Activated T-cell treated with anti-CD3 and anti-CD28 coated beads, Interleukin-2, amount 50 U/mL, for 72 hours (primary cell): ENCODE measurements at places on chromosomes 4 and X. TPM values are rescaled to one million over a fixed set of nuclear protein-coding genes. Genes with fewer than 3 reads are reported as not detected.

- H3K4me1 ChIP-seq: no peaks in the 10 kb centered on the region
- no peak overlapping the region for H3K27ac ChIP-seq
- peaks cover 26% of the 10 kb centered on the region for H3K27me3 ChIP-seq
- H3K36me3 ChIP-seq: no peaks in the 10 kb centered on the region
These were observed 47.5 kb downstream of the SPATA18 start for GRCh38 chr4:52098618-52099017.

- H3K27me3 ChIP-seq: peaks cover 42% of the 10 kb centered on the region
- H3K36me3 ChIP-seq: peaks cover 22% of the 10 kb centered on the region
- H3K4me1 ChIP-seq: peaks cover 70% of the 10 kb centered on the region
- DNase-seq: peak; percentile 88
These were observed at the start of gene RAB9A for GRCh38 chrX:13688958-13689740. TSS of gene RAB9A (plus strand) at chrX:13689128. CDS start at chrX:13708747, 19,619 bp downstream.

GRCh38 chr4:14771504-14772175, 230.6 kb upstream of the CPEB2 start:
- H3K4me1 ChIP-seq: peaks cover 23% of the 10 kb centered on the region
- H3K27ac ChIP-seq: peak overlapping the region; percentile 62
- H3K4me3 ChIP-seq: no peak overlapping the region
- H3K36me3 ChIP-seq: no peaks in the 10 kb centered on the region
- no peak for DNase-seq

DNA sequence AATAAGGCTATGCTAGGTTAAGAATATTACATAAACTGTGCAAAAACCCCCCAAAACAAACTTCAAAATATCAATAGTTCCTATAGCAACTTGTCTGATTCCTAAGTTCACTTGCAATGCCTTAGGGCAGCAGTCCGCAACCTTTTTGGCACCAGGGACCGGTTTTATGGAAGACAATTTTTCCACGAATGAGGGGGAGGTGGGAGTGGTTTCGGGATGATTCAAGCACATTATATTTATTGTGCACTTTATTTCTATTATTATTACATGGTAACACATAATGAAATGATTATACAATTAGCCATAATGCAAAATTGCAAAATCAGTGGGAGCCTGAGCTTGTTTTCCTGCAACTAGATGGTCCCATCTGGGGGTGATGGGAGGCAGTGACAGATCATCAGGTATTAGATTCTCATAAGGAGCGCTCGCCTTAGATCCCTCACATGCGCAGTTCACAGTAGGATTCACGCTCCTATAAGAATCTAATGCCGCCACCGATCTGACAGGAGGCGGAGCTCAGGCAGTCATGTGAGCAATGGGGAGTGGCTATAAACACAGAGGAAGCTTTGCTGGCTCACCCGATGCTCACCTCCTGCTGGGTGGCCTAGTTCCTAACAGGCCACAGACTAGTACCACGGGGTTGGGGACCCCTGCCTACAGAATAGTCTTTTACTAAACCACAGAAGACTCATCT, 39.7 kb downstream of the ACOX3 start:
- no peaks in the 10 kb centered on the region for H3K4me1 ChIP-seq
- H3K36me3 ChIP-seq: no peaks in the 10 kb centered on the region
- H3K27me3 ChIP-seq: no peaks in the 10 kb centered on the region

DNA sequence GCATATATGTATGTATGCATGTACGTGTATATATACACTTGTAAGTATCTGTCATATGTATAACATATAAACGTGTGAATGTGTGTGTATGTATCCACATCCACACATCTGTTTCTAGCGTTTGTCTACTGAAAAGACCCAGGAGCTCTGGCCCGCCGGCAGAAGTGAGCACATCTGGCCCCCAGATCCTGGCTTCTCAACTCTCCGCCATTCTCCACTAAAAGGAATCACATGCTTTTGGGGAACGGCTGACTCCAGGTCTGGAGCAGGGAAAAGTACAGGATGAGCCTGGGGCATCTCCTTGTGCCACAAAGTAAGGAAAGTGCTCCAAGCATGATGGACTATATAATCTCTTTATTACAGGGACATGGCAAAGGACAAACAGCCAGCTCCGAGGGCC, 143.7 kb downstream of the AFAP1 start:
- H3K36me3 ChIP-seq: peaks cover 13% of the 10 kb centered on the region
- no peak overlapping the region for H3K27ac ChIP-seq
- no peaks in the 10 kb centered on the region for H3K4me1 ChIP-seq
- H3K4me3 ChIP-seq: no peak overlapping the region
- no peak for DNase-seq

GRCh38 chrX:19578956-19579355, 63.6 kb upstream of the MAP3K15 start:
- H3K27me3 ChIP-seq: peaks cover 6% of the 10 kb centered on the region
- peaks cover 6% of the 10 kb centered on the region for H3K36me3 ChIP-seq
- no peak for DNase-seq

DNA sequence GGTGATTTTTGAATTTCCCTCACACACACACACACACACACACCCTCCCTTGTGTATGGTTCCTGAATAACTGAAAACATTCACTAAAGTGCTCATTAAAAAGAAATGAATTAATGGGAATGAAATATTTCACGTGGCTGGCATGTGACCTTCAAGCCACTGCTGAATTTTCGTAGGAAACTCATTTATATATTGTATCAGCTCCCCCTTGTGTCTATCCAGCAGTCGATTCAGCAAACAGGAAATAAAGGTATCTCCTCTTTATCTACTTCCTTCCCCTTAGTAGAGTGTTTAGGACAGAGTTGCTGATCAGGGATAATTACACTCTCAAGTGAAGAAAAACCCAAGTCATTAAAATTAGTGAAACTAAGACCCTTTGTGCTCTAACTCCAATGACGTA, 912.6 kb upstream of the LCORL start:
- DNase-seq: no peak
- H3K27me3 ChIP-seq: no peaks in the 10 kb centered on the region
- H3K27ac ChIP-seq: no peak overlapping the region
- no peak overlapping the region for H3K4me3 ChIP-seq

DNA sequence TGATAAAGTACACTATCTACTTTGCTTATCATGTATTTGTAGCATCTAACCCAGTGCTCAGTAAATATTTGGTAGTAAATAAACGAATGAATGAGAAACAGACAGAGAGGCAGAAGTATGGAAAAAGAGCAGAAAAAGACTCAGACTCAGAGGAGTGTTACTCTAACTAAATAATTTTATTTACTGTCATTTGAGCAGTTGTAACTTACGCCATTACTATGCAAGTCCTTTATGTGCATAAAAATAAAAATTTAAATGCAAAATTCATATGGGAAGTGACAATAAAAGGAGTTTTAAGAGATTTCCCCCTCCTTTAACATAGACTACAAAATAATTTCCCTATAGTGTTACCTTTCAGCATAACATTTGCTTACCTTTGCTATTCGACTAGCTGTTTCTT, 49.5 kb downstream of the ZAR1 start:
- no peak overlapping the region for H3K27ac ChIP-seq
- peaks cover 8% of the 10 kb centered on the region for H3K36me3 ChIP-seq
- no peak overlapping the region for H3K4me3 ChIP-seq
- no peak for DNase-seq
- H3K4me1 ChIP-seq: no peaks in the 10 kb centered on the region

DNA sequence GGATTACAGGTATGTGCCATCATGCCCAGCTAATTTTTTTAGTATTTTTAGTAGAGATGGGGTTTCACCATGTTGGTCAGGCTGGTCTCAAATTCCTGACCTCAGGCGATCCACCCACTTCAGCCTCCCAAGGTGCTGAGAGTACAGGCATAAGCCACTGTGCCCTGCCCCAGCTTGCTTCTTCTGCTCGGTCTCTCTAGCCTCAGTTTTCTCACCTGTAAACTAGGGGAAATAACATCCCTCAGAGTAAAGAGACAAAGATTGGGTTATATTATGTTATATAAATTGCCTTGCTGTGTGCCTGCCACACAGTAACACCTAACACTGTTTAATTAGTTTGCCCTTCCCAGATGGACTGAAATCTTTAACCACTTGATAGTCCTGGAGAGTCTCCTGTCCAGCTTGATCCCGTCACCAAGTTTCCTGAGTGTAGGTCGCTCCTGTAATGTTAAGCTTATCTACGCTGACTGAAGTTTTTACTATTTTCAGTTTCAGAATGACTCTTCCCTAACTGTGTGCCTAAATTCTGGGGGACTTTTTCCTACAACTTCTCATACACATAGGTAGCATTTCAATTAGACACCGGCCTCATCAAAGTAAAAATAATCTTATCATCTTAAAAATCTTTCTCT, 412.7 kb upstream of the TENM3 start:
- no peaks in the 10 kb centered on the region for H3K36me3 ChIP-seq
- no peak overlapping the region for H3K4me3 ChIP-seq
- H3K27ac ChIP-seq: no peak overlapping the region
- H3K27me3 ChIP-seq: no peaks in the 10 kb centered on the region
- H3K4me1 ChIP-seq: no peaks in the 10 kb centered on the region

- no peak overlapping the region for H3K27ac ChIP-seq
- no peaks in the 10 kb centered on the region for H3K36me3 ChIP-seq
- peaks cover 18% of the 10 kb centered on the region for H3K4me1 ChIP-seq
These were observed 1.2 kb downstream of the TLL1 start for GRCh38 chr4:165874072-165874790.

- H3K27ac ChIP-seq: no peak overlapping the region
- DNase-seq: no peak
- no peaks in the 10 kb centered on the region for H3K4me1 ChIP-seq
- H3K36me3 ChIP-seq: no peaks in the 10 kb centered on the region
These were observed 171.2 kb upstream of the GPC4 start for GRCh38 chrX:133586443-133586842.

- no peak for DNase-seq
- H3K4me3 ChIP-seq: no peak overlapping the region
- no peaks in the 10 kb centered on the region for H3K4me1 ChIP-seq
These were observed 148.7 kb downstream of the FGF16 start for GRCh38 chrX:77595848-77596247.

- no peak for DNase-seq
- no peak overlapping the region for H3K27ac ChIP-seq
- H3K4me3 ChIP-seq: no peak overlapping the region
- H3K27me3 ChIP-seq: peaks cover 72% of the 10 kb centered on the region
These were observed 1.8 kb downstream of the RNF128 start for GRCh38 chrX:106728337-106728736.

- DNase-seq: no peak
- peaks cover 6% of the 10 kb centered on the region for H3K27me3 ChIP-seq
These were observed 308.2 kb upstream of the EMCN start for GRCh38 chr4:100826067-100826466.

- no peaks in the 10 kb centered on the region for H3K36me3 ChIP-seq
- no peak overlapping the region for H3K4me3 ChIP-seq
- H3K27ac ChIP-seq: no peak overlapping the region
- no peaks in the 10 kb centered on the region for H3K4me1 ChIP-seq
These were observed 47.0 kb downstream of the FAT1 start for GRCh38 chr4:186676531-186677161.

DNA sequence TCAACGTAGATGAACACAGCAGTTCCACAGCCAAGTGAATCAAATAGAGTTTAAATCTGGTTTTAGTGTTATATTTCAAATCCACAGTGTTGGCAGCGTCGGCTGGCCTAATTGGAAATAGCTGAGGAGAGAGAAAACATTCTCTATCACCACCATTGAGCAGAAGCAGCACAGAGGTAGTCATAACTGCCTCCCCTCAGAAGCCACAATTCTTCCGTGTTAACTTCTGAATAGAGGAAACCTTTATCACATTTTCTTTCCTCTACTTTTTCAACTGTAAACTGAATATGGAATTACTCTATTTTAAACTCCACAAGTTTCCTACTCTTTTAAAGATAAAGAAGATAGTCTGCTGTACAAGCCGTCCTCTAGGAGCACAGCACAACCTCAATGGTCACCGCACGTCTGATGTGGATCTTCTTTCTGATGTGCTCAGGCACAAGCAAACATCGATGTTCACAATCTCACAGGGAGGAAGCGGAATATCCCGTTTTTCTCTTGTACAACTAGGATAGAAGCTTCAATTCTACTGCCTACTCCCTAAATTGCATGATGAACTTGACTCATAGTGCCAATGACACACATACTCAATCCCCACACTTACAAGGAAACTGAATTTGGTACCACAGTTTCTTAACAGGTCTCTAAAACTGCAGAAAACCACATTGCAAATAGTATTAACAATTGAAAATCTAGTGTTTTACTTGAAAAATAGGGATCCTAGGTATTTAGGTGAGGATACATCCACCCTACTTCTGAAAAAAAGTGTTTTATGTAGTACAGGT, 217.8 kb upstream of the ETNPPL start:
- H3K27ac ChIP-seq: no peak overlapping the region
- DNase-seq: peak; percentile 12
- H3K4me3 ChIP-seq: peak overlapping the region; percentile 35
- H3K4me1 ChIP-seq: peaks cover 18% of the 10 kb centered on the region
- H3K36me3 ChIP-seq: no peaks in the 10 kb centered on the region

DNA sequence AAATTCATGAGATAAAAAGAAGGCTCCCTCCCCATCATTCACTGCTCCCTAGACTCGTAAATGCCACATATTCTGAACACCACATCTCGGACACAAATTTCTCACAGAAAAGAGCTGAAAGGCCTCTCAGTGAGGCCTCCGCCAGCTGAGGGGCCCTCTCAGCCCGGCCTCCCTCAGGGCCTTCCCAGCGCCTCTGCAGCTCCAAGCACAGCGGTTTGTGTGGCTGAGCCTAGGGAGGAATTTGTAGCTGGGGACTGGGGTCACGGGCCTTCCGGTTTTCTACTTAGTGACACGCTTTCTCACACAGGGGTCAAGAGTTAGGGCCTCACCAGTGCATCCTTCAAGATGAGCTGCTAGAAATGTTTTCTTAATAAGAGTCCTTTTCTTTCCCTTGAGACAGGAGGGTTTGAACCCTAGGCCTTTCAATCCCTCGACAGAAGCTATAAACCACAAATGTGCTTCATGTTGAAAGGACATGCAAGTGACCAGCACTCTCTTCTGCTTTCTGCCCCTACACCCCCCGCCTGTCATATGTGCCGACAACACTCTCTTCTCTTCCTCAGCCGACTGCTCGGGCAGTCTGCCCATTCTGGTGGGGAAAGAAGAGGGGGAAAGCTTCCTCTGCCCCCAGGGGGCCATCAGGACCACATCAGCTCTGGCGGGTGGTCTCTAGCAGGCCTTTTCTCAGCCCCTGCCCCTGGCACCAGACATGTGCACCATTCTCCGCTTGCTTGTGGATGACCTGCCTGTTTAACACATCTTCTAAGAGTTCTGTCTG, 104.9 kb downstream of the CHIC2 start:
- H3K36me3 ChIP-seq: no peaks in the 10 kb centered on the region
- no peaks in the 10 kb centered on the region for H3K4me1 ChIP-seq
- no peak for DNase-seq
- no peak overlapping the region for H3K4me3 ChIP-seq
- no peaks in the 10 kb centered on the region for H3K27me3 ChIP-seq
- no peak overlapping the region for H3K27ac ChIP-seq

Gene S100P
- 84.6 TPM for total RNA-seq

Gene GRK4
- 5.5 TPM for total RNA-seq

Gene HPRT1
- 58.5 TPM for total RNA-seq

Gene FRG2
- total RNA-seq: not detected

Gene NPY5R
- not detected for total RNA-seq

Gene STS
- 1.0 TPM for total RNA-seq

Gene DSPP
- total RNA-seq: not detected

Gene TLR1
- 1.9 TPM for total RNA-seq

Gene PCDH18
- not detected for total RNA-seq

Gene OGT
- 788 TPM for total RNA-seq

Gene FREM3
- not detected for total RNA-seq

Gene F8A2
- not detected for total RNA-seq
